Naive thymus-derived CD4-positive, alpha-beta T cell (primary cell): ENCODE measurements at places on chromosomes 11 and 22.
A peak's percentile ranks its signal among the peaks of the same experiment; 100 is the strongest.

- DNase-seq, result no peak
Measured at GRCh38 chr11:115869780-115870431, 365.7 kb upstream of the CADM1 start.

DNA sequence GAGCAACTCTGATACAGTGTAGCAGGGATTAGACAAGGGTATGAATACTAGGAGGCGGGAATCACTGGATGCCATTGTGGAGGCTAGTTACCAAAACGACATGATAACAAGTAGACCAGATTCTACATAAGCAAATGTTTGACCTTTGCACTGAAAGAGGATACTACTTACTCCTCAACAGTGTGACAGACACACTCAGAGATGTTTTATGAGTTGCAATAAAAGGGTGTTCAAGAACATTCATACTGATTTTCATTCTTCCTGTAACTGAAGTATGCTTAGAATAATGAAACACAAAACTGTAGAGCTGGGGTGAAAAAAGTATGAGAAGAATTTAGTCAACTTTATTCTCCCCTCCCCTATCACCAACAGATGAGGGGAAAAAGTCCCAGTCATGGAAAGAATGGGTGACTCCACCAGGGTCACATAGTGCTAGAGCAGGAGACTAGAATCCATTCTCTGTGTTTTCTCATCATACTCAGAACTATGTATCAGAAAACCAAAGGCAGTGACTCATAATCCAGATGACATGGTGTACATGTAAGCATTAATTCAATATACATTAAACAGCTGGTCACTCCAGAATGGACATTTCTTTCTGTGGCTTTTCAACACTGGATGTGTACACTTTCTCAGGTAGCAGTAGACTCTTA, 32.8 kb downstream of the ARHGAP20 start:
- DNase-seq, result no peak

DNA sequence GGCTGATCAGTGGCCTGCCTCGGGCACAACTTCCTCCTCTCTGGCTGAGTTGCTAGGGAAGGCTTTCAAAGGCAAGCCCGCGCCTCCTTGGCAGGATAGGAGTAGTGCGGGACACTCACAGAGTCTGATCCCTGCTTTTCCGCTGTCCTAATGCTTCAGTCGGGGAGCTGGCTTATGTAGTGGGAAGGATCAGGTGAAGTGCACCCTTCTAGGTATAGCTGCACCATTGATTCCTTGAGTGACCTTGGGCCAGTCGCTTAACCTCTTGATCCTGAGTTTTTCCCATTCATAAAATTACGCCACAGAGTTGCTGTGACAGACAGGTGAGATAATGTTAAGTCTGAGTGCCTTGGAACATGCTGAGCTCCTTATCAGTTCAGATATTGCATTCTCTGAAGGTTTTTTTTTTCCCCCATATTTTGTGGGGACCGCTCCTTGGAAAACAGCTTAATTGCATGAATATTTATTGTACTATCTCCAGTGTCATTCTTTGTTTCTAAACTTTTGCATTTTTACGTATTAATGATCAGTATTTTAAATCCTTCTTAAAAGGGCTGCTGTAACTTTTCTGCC, 961 bp downstream of the IPO7 start:
- no peak for DNase-seq

GRCh38 chr22:20965104-20965887, 1.8 kb upstream of the AIFM3 start:
- DNase-seq, result no peak

- DNase-seq, result no peak
Measured at GRCh38 chr11:76861490-76861953, 804 bp downstream of the ACER3 start.

DNA sequence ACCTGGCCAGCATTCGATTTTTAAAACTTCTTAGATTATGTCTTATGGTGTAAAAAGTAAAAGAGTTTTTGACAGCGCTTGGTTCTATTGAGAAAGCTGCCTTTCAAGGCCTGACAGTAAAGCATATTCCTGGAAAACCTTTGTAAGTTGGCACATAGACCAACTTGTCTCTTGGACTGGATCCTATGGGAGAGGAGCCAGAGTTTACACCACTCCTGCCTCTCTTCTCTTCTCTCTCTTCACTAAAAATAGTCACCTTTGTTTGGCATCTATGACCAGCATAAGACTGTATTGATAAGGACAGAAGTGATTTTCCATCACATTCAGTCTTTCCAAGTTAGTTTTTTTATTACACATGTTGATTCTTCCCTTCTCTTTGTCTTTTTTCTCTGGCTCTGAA, 33.7 kb downstream of the CSRP3 start:
- DNase-seq, result no peak

- peak; percentile 83 for DNase-seq
Measured at GRCh38 chr22:24156913-24157821, 24.1 kb upstream of the SUSD2 start.

GRCh38 chr11:90221803-90222458, 918 bp downstream of the CHORDC1 start:
- no peak for DNase-seq
